ENCODE measurements at places on chromosomes 4 and X.

DNA sequence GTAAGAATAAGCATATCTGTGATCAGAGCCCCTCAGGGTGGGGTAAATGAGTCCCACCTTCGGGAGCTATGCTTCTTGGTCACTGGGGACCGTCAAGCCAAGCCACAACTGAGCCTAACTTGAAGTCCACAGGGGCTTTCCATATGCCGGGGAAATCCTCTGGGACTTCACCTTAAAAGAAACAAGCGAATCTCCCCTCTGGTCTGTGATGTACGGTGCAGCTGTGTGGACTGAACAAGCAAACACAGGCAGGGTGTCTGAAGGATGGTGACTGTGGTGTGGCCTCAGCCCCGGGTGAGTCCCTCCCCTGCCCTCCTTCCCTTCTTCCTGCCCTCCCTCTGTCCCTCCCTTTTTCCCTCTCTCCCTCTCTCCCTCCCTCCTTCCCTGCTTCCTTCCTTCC is 29.7 kb upstream of the PPP2R2C start:
- DNase-seq: no peak

DNA sequence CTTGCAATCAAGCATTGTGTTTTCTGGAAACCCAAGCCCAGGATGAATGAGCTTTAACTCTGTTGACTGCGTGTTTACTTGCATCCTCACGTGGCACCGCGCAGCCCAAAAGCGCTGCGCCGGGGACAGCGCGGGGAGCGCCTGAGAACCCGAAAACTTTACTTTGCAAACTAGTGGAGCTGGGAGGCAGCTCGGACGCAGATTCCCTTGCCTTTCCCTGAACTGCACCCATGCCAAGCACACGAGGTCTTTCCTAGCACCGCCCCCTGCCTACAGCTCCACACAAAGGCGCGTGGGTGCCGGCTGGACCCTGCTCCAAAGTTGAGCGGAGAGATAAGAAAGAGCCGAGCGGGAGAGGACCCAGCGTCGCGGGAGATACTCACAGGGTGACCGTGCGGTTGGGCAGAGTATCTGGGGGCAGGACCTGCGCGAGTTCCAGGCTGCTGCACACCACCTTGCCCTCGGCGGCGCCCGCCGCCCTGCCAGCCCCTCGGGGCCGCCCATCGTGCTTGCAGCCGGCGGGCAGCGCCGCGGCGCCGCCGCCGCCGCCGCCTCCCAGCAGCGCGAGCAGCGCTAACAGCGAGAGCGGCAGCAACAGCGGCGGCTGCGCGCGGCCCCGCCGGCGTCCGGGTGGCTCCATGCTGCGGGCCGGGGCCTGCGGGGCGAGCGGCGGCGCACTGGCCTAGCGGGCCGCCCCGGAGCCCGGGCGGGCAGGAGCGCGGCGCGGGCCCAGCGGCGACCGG is 550 bp downstream of the ADGRA3 start:
- DNase-seq: peak; percentile 37

DNA sequence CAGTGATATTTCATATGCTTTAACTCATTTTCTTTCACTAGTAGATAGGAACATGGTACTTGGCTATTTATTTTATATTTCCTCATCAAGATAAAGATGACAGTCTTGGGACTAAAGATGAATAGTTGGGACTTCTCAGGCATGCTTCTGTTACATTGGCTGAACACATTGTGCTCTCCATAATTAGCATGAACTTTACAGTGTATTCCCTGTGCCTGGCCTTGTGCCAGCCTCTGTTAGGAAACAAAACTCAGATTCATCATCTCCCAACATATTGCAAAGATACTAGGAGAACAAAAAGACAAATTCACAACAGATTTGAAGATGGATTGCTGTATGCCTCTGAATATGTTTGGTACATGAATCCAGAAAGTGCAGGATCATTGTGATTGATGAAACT is 26.4 kb downstream of the GRIA2 start:
- DNase-seq: no peak

DNA sequence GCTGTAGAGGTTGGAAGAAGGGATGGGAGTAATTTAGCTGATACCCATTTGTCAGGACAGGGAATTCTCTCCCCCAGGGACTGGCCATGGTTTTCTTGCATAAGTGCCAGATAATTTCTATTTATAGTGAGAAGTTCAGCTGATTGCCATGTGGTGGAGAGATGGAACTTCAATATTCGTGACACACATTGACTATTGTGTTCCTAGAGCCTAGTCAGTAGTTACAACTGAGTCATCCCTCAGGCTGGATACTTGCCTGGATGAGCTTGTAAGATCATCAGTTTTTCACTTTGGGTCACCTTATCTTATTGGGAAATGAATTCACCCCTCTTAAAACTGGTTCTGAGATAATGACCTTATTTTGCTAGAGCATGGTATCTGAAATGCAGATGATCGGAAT is 32.2 kb downstream of the CFAP299 start:
- DNase-seq: no peak

DNA sequence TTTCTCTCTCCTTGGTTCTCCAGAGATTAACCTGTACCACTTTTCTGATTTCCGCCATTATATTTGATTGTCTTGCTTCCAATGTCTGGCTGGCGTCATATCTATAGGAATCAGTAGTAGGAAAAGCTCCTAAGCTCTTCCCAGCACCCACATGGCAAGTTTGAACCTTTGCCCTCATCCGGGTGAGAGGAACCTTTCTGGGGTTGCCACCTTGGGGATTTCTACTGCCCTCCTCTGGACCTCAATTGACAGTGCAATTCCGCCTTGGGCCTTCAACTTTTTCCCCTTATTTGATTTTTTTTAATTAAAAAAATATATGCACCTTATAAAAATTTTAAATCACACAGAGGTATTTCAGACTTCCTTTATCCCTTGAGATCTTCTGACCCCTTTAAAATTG is 2.0 kb upstream of the CXorf66 start:
- no peak for DNase-seq

DNA sequence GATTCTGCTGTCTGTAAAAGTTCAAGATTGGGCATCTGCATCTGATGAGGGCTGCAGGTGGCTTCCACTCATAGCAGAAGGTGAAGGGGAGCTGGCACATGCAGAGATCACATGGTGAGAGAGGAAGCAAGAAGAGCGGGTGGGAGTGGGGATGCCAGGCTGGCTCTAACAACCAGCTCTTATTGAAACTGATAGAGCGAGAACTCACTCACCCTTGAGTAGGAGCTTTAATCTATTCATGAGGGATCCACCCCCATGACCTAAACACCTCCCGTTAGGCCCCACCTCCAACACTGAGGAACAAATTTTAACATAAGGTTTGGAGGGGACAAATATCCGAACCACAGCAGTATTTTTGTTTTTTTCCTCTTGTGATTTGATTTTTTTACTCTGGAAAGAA is 45.8 kb downstream of the PHOX2B start:
- DNase-seq: no peak

GRCh38 chr4:185036019-185036418 is 17.7 kb downstream of the HELT start:
- no peak for DNase-seq

- DNase-seq: no peak
These were observed 76.3 kb downstream of the LCORL start for GRCh38 chr4:17945303-17945702.

DNA sequence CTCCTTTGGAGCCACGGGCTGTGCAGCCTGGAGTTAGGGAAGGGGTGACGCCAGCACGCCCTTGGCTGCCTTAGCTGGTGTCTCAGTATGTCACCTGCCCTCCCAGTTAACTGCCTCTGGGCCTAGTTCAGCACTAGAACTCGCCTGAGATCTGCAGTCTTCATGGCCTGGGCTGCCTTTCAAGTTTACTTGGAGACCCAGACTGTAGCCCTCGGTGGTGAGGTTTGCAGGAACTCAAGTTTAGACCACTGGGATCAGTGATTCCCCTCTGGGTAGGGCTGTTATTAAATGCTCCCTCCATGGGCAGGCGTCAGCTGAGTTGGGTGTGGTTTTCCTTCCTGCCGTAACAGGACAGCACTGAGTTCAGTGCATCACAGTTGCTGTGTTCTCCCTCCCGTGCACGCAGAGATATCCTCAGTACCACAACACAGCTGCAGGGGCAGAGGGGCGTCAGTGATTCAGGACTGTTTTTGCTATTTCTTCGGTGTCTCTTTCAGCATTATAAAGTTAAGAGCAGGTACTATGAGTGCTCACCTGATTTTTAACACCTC is 30.5 kb downstream of the PLAC8 start:
- peak; percentile 17 for DNase-seq

GRCh38 chr4:149121023-149121404 is 678.8 kb upstream of the NR3C2 start:
- no peak for DNase-seq

DNA sequence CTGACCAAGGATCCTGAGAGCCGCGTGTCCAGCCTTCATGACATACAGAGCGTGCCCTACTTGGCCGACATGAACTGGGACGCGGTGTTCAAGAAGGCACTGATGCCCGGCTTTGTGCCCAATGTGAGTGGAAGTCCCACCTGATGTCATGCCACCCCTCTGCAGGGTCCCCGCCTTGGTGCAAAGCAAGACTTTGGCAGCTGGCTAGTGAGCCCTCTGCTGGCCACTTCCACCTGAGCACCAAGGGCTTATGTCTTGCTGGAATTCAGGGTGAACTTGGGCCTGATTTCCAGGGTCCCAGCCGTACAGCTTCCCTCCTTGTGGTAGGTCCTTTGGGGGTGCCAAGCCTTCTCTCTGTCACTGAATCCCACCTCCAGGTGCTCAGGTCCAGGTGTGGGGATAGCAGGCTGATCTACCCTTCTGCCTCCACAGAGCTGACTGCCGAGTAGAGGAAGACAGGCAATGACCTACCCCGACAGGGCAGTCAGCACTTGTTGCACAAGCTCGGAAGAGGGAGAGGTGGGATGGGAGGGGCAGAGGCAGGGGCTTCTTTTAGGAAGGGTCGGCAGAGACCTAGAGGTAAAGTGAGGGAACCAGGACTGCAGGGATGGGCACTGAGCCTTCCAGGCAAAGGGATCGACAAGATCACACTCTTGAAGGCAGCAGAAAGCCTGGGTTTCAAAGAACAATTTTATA is 248.1 kb downstream of the EVC2 start:
- DNase-seq: no peak

GRCh38 chrX:5015451-5015850 is 1213.2 kb downstream of the NLGN4X start:
- no peak for DNase-seq

All from activated T-cell treated with anti-CD3 and anti-CD28 coated beads for 48 hours (primary cell).